Muscle of arm (tissue), 14 donors: ENCODE measurements at places on chromosomes 6 and 20. TPM values are rescaled to one million over a fixed set of nuclear protein-coding genes. Genes with fewer than 3 reads are reported as not detected.

MACROD2 gene
- 3.1 TPM for polyA plus RNA-seq

GRCh38 chr6:132491303-132491702 lies 21.6 kb downstream of the STX7 start:
- DNase-seq, result no peak

LTA gene
- polyA plus RNA-seq, result 0.31 TPM

FAM217A gene
- 0.67 TPM for polyA plus RNA-seq

EFCAB8 gene
- not detected for polyA plus RNA-seq

DNA sequence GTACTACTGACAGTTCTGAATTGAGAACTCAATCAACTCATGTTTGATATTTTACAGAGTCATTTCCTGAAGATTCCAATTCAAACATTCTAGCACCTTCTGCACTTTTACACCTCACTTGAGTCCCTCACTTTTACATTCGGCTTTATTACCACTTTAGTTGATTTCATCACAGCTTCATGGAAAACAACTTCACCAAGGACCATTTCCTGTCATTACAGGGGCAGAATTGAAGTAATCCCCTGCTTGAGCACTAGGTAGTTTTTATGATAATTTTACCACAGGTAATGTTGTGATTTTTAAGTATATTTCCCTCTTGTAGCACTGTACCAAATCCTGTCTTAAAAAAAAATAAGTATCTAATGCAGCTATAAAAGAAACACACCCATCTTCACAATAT lies 312.9 kb downstream of the BTBD9 start:
- no peak for DNase-seq

LY6G6D gene
- 0.50 TPM for polyA plus RNA-seq

SNAI1 gene
- 9.6 TPM for polyA plus RNA-seq

DNA sequence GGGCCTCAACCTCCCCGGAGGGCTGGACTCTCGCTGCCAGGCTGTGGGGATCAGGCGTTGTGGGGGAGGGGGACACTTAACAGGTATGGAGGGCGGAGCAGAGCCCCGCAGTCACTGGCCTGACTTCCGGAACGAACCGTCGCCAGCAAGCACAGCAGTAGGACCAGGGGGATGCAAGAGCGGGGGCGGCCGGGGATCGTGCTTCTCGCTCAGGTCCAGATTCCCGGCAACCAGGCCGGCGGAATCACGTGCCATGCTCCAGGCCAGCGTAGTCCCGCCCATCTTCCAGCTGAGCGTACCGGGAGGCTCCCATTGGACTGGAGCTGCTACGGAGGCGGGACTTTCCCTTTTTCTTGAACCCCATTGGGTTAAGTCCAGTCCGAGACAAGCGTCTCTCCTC lies 10.0 kb upstream of the POU5F1 start:
- DNase-seq, result peak; percentile 53

GRCh38 chr6:82176616-82177015 lies 70.9 kb downstream of the IBTK start:
- no peak for DNase-seq

HTR1E gene
- polyA plus RNA-seq, result not detected

EPHA7 gene
- 7.9 TPM for polyA plus RNA-seq

DNA sequence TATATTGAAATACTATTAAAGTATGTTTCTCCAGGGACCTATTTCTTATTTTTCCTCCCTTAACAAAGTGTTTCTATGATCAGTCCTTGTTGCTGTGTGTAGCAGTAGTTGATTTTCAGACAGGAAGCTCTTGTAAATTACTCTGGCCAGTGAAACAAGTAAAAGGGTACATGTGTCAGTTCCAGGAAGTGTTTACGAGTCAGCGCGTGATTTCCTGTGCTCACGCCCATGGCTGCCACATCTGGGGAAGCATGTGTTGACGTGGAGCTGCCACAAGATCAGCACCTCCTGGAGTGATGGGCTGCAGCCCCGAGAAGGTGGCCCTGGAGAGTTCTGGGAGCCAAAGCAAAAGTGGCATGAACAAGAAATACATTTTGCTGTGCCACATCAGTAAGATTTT lies 38.6 kb upstream of the GGTLC1 start:
- DNase-seq, result peak; percentile 13

SPEF1 gene
- 0.11 TPM for polyA plus RNA-seq

SLC4A11 gene
- 0.63 TPM for polyA plus RNA-seq
